Choroid plexus epithelial cell (primary cell): ENCODE measurements at places on chromosomes 6 and 20.

DNA sequence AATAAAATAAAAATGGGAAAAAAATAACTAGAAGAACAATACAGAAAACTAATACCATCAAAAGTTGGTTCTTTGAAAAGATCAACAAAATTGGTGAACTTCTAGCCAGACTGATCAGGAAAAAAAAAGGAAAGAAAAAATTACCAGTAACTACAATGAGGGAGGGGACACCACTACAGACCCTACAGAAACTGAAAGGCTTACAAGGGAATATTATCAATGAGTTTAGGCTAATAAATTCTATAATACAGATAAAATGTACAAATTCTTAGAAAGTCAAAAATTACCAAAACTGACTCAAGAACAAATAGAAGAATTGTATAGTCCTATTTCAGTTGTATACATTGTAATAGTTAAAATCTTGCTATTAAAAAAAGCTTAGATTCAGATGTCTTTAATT is 141.8 kb downstream of the COL19A1 start:
- DNase-seq, result no peak

DNA sequence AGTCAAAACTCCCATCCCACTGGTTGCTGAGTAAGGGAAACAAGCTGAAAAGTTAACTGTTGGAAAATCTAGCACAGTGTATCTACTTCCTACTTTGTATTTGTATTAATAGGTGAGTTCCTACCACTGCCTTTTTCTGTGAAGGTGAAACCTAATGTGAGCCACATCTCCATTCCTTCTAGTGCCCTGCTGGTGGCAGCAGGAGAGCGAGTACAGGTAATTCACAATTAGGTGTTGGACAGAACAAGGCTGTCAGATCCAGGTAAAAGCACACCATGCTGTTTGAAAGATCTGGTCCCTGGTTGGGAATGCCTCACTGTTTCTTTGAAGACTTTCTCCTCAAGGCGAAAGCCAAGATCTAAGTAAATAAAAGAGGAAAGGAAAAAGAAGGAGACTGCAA is 528.4 kb downstream of the PKHD1 start:
- no peak for DNase-seq

GRCh38 chr6:55405474-55406235 is 78.4 kb downstream of the GFRAL start:
- DNase-seq, result no peak

- peak; percentile 19 for DNase-seq
These were observed 19.9 kb downstream of the CAP2 start for GRCh38 chr6:17413313-17413750.

DNA sequence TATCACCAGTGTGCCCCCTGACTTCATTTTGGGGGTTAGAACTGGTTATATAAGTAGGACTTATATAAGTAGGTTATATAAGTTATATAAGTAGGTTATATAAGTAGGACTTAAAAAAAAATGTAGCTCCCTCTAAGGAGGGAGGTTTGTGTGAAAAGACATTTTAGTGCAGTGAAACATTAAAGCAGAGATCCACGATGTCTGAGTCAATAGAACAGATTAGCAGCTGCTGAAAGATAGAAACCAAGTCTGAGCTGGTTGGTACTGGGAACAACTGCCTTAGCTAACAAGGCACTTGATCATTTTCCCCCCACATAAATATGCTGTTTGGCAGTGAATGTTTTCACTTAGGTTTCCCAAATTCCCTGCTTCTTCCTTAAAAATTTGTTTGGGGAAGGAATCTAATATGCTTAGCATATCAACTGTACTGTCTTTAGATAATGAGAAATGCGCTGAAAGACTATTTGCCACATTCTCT is 2.1 kb upstream of the RPS12 start:
- peak; percentile 68 for DNase-seq

- DNase-seq, result no peak
These were observed 105.6 kb downstream of the BTBD3 start for GRCh38 chr20:12023194-12023795.

DNA sequence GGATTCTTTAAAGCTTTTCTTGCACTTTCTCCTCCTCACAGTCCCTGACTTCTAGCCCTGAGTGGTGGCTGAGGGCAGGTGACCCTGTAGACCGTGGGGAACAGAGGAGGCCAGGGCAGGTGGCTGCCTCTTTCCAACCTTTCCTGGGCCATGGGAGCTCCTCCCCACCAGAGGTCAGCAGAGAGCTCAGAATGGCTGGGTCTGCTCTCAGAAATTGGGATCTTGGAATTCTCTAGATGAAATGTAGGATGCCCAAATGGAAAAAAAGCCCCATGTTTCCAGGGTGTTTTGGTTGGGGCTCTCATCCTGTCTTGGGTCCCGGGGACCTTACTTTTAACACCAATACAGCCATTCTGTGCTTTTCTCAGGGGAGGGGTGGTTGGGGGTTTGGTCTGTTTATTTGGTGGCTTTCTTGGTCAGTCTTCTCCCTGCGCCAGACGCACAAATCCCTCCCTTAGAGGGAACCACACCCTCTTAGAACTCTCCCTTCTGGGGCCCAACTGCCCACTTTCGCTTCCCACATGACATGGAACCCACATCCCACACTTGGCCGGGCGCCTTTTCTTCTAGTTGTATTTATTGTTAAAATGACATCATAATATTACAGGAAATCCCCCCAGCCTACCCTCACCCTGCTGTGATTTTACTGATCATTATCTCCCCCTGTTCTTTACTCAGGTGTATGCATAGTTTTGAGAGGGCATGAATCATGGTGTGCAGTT is 17.9 kb downstream of the GNAS start:
- peak; percentile 60 for DNase-seq

GRCh38 chr6:56649782-56650181 is 7.1 kb upstream of the DST start:
- peak; percentile 69 for DNase-seq

GRCh38 chr6:26398555-26398954 is 3.5 kb upstream of the BTN3A1 start:
- no peak for DNase-seq

- no peak for DNase-seq
These were observed 26.5 kb upstream of the ZBTB22 start for GRCh38 chr6:33343953-33344611.

DNA sequence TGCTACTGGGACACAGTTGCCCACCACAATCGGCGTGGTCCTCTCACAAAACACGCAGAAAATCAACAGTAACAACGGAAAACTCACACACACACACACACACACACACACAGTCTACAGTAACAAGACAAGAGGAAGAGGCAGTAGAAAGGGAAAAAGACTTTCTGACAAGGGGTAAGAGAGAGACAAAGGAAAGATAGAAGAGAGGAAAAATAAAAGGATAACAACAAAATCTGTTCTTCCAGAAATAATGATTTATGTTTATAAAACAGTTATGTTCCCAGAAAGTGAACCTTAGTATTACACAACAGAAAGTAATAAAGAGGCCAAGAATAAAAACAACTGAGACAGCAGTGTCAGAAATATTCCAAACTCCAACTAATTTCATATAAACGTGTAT is 2.9 kb downstream of the RANBP9 start:
- DNase-seq, result peak; percentile 60
